ENCODE measurements at places on chromosomes 7 and 10.

DNA sequence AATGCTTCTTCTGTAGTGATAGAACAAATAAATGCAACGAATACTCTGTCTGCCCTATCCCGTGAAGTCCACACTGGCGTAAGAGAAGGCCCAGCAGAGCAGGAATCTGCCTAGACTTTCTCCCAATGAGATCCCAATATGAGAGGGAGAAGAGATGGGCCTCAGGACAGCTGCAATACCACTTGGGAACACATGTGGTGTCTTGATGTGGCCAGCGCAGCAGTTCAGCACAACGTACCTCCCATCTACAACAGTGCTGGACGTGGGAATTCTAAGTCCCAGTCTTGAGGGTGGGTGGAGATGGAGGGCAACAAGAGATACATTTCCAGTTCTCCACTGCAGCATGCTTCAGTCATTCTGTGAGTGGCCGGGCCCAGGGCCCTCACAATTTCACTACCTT lies 45.8 kb downstream of the FIGNL1 start:
- no peak for DNase-seq

DNA sequence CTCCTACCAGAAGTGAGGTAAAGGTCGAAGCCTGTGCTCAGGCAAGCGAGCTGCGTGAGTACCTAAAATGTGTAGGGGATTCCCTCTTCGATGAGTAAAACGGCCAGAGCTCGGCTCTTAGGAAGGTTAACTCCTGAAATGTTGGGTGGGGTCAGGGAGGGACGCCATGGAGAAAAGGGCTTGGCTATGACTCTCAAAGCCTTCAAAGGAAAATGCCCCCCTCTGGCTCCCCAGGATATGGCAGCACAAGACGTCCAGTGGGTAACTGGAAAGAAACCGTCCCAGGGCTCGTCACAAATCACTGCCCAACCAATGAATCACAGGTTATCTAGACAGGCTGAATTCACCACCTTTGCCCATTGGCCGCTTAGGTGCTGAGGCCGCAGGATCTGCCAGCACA lies 58.0 kb downstream of the CALML3 start:
- no peak for DNase-seq

DNA sequence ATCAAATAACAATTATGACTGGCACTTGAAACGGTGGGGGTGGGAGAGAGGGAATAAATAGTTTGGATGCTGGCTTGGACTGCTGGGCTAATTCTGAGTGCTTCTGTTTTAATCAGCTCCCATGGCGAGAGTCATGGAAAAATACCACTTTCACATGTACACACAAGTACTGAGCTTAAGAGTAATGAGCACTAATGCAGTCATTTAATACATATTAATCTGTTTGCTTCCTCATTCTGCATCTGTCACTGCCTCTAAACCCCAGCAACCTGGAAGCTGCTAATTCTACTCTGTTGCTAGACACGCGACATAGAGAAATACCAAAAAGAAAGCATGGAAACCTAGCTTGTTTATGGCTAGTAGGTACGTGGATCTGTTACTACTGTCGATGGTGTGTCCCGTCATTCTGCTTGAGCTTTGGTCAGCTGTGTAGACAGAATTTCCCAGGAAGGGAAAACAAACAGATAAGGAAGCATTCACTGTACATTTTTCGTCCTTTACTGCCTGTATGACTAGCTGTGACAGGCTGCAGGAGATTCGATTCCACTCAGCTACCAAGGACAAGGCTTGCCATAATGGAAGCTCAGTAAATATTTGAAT lies 238.8 kb downstream of the BAMBI start:
- DNase-seq: no peak

DNA sequence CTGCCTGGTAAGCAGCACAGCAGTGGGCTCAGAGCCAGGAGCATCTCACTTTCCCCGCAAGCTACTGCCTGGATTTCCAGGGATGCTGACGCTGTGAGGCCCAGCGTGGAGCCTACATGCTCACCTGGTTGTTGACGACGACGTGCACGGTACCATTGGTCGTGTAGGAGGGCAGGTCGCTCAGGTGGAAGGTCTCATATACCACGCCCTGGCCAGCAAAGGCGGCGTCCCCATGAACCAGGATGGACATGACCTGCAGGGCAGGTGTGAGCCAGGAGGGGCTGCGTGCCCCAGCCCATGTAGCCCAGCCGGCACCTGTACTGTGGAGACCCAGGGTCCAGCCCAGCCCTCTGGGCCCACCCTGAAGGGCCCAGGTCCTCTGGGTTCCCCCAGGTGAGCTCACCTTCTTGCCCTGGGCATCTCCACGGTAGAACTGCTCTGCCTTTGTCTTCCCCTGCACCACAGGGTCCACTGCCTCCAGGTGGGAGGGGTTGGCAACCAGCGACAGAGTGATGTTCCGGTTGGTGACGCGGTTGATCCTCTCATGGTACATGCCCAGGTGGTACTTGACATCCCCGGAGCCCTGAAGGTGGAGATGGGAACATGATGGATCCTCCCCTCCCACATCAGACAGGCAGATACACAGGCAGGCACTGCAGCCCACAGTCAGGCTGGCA lies 15.4 kb downstream of the OGDHL start:
- no peak for DNase-seq

GRCh38 chr7:22444181-22444971 lies 55.6 kb downstream of the STEAP1B start:
- DNase-seq: peak; percentile 78

- DNase-seq: no peak
Measured at GRCh38 chr10:42743697-42744096, 38.9 kb upstream of the BMS1 start.

DNA sequence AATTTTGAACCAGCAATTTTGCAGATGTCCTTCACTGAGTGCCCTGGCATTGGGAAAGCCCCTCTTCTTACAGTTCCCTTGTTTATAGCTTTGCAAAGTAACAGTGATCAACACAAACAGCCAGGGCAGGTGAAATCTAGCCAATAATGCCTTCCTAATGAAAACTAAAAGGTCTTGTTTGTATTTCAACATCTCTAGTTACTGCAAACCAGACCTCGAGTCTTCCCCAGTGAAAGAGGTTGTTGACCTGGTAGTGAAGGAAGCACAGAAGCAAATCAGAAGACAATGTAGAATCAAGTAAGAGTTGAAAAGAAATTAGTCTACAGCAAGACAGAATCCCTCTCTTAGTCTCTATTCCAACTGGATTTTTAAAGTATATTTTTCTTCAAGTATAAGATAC lies 231.2 kb downstream of the SNX13 start:
- DNase-seq: no peak

DNA sequence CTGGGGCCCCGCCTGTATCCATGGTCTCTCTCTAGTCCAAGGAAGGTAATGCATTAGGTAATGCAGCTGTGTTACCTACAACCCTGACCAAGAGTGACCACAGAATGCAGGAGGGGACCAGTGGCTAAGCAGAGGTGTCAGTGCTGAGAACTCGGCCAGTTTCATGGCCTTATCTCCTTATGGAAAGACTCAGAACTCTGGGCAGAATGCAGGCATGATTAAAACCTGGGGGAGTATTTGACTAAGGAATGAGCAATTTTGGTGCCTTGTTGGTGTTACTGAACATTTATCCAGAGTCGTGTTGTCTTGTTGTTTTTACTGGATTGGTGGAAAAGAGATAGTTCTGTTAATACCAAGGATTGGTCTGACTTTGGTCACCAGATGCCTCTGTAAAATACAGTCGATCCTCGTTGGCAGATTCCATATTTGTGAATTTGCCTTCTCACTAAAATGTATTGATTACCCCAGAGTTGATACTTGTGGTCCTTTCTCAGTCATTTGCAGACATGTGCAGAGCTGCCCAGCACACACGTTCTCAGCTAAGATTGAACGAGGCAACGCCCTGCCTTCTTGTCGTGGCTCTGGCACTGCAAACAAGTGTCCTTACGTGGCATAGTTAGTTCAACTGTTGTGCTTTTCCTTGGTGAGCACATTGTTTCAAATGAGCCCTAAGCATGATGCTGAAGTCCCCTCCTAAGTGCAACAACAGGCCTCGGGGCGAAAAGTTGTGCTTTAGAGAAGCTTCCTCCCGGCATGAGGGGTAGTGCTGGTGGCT lies 135.7 kb upstream of the BTBD16 start:
- no peak for DNase-seq

DNA sequence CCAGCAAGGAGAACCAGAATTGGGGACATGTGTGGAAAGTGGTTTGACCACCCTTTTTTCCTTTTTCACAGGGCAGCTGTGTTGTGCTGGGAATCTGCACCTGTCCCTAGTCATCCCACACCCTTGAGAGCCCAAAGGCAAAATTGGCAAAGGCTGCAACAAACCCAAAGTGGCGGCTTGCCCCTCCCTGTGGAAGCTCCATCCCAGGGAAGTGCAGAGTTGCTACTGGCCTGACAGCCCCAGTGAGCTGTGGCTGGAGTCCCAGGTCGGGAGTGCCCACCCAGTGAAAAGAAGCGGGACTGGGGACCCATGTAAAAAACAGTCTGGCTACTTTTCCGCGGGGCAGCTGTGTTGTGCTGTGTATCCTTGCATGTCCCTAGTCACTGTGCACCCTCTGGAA lies 109.1 kb upstream of the GRM3 start:
- no peak for DNase-seq

DNA sequence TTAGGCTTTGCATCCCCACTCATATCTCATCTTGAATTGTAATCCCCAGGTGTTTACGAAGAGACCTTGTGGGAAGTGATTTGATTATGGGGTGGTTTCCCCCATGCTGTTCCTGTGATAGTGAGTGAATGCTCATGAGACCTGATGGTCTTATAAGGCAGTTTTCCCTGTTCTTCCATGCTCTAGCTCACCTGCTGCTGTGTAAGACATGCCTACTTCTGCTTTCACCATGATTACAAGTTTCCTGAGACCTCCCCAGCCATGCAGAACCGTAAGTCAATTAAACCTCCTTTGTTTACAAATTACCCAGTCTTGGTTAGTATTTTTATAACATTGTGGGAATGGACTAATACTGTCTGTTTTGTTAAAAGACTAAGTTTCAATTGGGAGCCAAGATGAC lies 35.3 kb upstream of the ZNF92 start:
- no peak for DNase-seq

GRCh38 chr10:118045837-118046394 lies 825 bp downstream of the RAB11FIP2 start:
- DNase-seq: peak; percentile 38

- DNase-seq: no peak
Measured at GRCh38 chr10:48938281-48938680, 1.4 kb downstream of the LRRC18 start.

DNA sequence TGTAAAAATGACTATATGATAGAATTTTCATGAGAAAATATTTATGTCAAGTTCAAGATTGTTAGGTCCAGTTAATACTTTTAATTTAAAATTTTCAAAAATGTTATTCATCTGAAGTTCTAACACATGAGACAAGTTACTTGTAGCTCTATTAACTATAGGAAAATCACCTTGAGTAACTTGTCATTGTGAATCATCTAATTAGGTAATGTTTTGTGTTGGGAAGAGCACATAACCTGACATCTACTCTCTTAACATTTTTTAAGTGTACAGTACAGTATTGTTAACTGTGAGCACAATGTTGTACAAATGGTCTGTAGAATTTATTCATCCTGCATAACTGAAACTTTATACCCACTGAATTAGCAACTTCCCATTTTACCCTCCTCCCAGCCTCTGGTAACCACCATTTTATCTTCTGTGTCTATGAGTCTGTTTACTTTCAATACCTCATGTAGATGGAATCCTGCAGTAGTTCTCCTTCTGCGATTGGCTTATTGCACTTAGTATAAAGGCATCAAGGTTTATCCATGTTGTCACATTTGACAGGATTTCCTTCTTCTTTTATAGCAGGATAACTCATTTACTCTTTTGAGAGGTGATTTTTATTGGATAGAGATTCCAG lies 54.6 kb downstream of the ARL4A start:
- peak; percentile 62 for DNase-seq

GRCh38 chr10:104304927-104305326 lies 33.3 kb downstream of the ITPRIP start:
- peak; percentile 47 for DNase-seq

DNA sequence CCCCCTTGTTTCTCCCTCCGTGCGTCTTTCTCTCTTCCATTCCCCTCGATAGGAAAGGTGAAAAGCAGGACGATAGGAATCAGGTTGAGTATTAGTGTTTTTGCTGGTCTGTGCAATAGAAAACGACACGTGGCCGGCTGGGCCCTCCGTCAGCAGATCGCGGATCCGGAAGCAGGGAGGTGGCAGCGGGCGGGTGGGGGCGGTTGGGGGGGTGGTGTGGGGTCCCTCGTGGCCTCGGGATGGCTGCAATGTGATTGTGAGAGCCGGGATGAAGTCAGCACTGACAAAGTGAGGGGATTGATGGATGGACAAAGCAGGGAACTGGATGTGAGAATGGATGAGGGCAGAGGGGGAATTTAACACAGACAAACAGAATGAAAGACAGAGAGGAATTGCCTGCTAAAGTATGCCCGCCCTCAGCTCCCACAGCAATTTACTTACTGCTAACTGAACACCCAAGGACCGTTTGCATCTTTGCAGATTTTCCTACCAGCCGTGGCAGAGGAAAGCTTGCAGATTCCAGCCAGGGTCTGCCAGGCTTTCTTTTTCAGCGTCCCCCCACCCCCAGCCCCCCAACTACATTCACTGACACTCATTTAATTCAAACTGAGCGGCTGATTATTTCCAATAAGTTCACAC lies 280.9 kb downstream of the LRMDA start:
- no peak for DNase-seq

GRCh38 chr7:43481902-43482678 lies 100.8 kb upstream of the STK17A start:
- DNase-seq: peak; percentile 32

DNA sequence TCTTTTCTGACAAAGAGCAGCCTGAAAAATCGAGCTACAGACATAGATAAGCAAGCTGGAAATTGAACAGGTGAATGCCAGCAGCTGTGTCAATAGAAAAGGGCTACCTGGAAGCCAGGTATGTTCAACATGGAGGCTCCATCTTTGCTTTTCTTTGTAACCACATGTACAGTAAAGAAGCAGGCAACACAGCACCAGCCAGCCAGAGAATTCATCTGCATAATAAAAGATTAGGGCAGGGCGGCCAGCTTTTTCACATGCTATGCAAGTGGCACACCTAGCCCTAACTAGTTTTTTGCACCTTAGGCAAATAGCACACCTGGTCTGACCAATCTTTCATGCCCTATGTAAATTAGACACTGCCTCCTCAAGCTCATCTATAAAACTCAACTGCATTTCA lies 25.7 kb downstream of the COG5 start:
- DNase-seq: peak; percentile 88

GRCh38 chr7:73774923-73775322 lies 4.9 kb upstream of the CLDN3 start:
- DNase-seq: no peak

GRCh38 chr10:114294549-114294948 lies 55.5 kb downstream of the VWA2 start:
- no peak for DNase-seq

DNA sequence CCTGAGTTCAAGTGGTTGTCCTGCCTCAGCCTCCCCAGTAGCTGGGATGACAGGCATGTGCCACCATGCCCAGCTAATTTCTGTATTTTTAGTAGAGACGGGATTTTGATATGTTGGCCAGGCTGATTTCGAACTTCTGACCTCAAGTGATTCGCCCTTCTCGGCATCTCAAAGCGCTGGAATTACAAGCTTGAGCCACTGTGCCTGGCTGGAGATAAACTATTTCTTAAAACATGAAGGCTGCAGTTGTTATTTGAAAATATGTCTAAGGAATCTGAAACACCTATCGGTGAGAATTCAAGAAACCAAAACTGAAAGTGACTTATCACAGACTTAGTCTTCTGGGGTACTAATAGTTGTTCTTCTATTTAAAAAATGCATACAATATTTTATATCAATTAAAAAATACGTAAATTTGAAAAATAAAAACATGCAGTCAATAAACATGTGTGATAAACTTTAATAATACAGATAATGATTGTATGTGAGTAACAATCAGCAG lies 176.9 kb upstream of the PRSS58 start:
- DNase-seq: no peak
